ENCODE measurements at places on chromosomes 1 and 21. TPM values are rescaled to one million over a fixed set of nuclear protein-coding genes. Genes with fewer than 3 reads are reported as not detected.

Gene TLR5
- total RNA-seq: 0.28 TPM

Gene IL20
- total RNA-seq: not detected

Gene ADGRL4
- total RNA-seq: 35.0 TPM

Gene EDN2
- total RNA-seq: 0.28 TPM

Gene SPATA1
- total RNA-seq: 0.96 TPM

Gene ZNF683
- total RNA-seq: not detected

Gene C1QTNF12
- total RNA-seq: 0.85 TPM

Gene OR6N1
- not detected for total RNA-seq

Gene ANGPTL1
- 4.6 TPM for total RNA-seq

Gene TMEM61
- not detected for total RNA-seq

Gene SH2D2A
- 1.2 TPM for total RNA-seq

Gene AMY1C
- not detected for total RNA-seq

Gene IVNS1ABP
- 74.4 TPM for total RNA-seq

Gene FAM177B
- total RNA-seq: not detected

Gene FMOD
- 6.5 TPM for total RNA-seq

Gene LRRC7
- total RNA-seq: under 0.01 TPM

Gene TMIGD3
- not detected for total RNA-seq

Gene FAM72A
- 7.3 TPM for total RNA-seq

Gene FCER1A
- not detected for total RNA-seq

Gene NUP210L
- total RNA-seq: 0.28 TPM

Gene CD5L
- not detected for total RNA-seq

Gene CD244
- total RNA-seq: 1.1 TPM

Gene OR2T33
- total RNA-seq: not detected

Gene PCSK9
- 0.19 TPM for total RNA-seq
